GM23338 (cell line): ENCODE measurements at places on chromosomes 6 and 20.
A peak's percentile ranks its signal among the peaks of the same experiment; 100 is the strongest.

GRCh38 chr6:118546164-118546879, 1.8 kb upstream of the PLN start:
- DNase-seq: no peak
- no peaks in the 10 kb centered on the region for H3K36me3 ChIP-seq
- no peak overlapping the region for H3K4me3 ChIP-seq
- H3K27me3 ChIP-seq: no peaks in the 10 kb centered on the region
- H3K27ac ChIP-seq: no peak overlapping the region

- 0 out of 2 replicates have a peak, but pooled peaks cover 15% of the 10 kb centered on the region for H3K4me1 ChIP-seq
- H3K36me3 ChIP-seq: no peaks in the 10 kb centered on the region; the same call in 1 of the 2 replicates
- no peak for DNase-seq
- no peak overlapping the region for H3K4me3 ChIP-seq
- no peaks in the 10 kb centered on the region for H3K27me3 ChIP-seq
- no peak overlapping the region for H3K27ac ChIP-seq
Measured at GRCh38 chr6:119713903-119714302, 364.3 kb upstream of the MAN1A1 start.

GRCh38 chr6:3423439-3424184, 33.2 kb downstream of the SLC22A23 start:
- DNase-seq: peak; percentile 70
- peak overlapping the region; percentile 81 for H3K27ac ChIP-seq
- no peaks in the 10 kb centered on the region for H3K27me3 ChIP-seq
- peak overlapping the region; percentile 28 for H3K4me3 ChIP-seq
- H3K4me1 ChIP-seq: peaks cover 90% of the 10 kb centered on the region

DNA sequence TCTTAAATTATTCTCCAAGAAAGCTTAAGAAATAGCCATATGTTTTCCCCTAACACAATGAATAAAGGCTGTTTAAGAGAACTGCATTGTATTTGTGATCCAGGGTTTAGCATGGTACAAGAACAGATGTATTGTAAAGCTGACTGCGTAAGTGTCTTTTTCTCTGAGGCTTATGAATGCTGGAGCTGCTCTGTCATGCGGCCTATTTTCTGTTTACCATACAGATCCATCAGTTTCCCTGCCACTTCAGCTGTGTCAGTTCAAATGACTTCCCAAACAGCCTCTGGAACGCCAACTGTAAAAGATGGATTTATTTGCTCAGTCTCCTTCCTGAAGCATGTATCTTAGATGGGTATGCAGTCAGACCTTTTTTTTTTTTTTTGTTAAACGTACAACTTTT, 419.3 kb upstream of the HS3ST5 start:
- no peaks in the 10 kb centered on the region for H3K36me3 ChIP-seq
- H3K27ac ChIP-seq: no peak overlapping the region
- no peak for DNase-seq
- H3K4me3 ChIP-seq: no peak overlapping the region

DNA sequence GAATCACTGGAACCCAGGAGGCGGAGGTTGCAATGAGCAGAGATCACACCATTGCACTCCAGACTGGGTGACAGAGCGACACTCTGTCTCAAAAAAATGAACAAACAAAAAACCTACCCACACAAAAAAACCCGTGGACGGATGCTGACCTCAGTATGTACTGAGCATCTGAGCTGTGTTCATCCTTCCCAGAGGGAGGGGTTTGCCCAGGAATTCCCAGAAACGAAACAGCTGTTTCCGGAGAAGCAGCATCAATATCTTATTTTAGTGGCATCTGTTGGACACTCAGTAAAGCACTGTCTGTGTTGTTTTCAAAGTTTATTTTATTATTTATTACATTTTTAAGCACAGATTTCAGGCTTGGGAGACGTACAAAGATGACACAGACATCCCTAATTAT, 18.7 kb downstream of the NANP start:
- no peaks in the 10 kb centered on the region for H3K4me1 ChIP-seq
- DNase-seq: no peak
- H3K36me3 ChIP-seq: no peaks in the 10 kb centered on the region
- H3K27me3 ChIP-seq: no peaks in the 10 kb centered on the region
- no peak overlapping the region for H3K27ac ChIP-seq

DNA sequence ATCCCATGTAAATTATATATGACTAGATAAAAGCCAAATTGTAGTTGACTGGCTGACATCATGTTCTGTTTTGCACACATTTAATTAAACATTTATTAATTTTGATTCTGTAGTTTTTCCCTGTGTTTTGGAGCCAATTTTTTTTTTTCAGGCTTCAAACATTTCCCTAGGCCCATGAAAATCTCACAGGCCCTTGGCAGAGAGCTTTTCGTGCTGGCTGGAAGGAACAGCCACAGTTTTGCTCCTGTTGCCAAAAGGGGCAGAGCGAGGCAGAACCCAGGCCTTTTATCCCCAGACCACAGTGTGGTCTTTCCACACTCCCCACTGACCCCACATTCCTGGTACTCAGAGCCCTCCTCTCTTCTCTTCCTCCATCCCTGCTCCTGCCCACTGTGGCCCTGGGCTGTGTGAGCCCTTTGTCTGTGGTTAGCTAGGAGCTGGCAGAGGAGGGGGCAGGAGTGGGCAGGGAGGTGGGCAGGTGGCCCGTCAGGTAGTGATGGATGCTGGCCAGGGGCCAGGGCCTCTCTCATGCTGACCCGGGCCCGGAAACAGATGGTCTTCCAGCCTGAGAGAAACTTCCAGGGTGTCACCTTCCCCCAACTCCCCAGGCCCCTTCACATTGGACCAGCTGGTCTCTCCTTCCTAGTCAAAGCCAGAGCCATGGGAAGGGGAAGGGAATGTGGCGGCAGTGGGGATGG, 19.4 kb upstream of the CCM2L start:
- H3K4me1 ChIP-seq: peaks cover 7% of the 10 kb centered on the region; the same call in 1 of the 2 replicates
- H3K4me3 ChIP-seq: no peak overlapping the region
- peaks cover 31% of the 10 kb centered on the region for H3K27me3 ChIP-seq
- DNase-seq: no peak
- no peaks in the 10 kb centered on the region for H3K36me3 ChIP-seq

GRCh38 chr20:17431621-17432364, 99.4 kb downstream of the BFSP1 start:
- H3K27ac ChIP-seq: no peak overlapping the region
- no peaks in the 10 kb centered on the region for H3K27me3 ChIP-seq
- no peaks in the 10 kb centered on the region for H3K36me3 ChIP-seq
- H3K4me3 ChIP-seq: no peak overlapping the region
- 0 out of 2 replicates have a peak, but pooled peaks cover 7% of the 10 kb centered on the region for H3K4me1 ChIP-seq

GRCh38 chr6:160881148-160881808, 110.3 kb upstream of the MAP3K4 start:
- no peak overlapping the region for H3K4me3 ChIP-seq
- DNase-seq: no peak
- no peaks in the 10 kb centered on the region for H3K27me3 ChIP-seq
- H3K4me1 ChIP-seq: peaks cover 56% of the 10 kb centered on the region

DNA sequence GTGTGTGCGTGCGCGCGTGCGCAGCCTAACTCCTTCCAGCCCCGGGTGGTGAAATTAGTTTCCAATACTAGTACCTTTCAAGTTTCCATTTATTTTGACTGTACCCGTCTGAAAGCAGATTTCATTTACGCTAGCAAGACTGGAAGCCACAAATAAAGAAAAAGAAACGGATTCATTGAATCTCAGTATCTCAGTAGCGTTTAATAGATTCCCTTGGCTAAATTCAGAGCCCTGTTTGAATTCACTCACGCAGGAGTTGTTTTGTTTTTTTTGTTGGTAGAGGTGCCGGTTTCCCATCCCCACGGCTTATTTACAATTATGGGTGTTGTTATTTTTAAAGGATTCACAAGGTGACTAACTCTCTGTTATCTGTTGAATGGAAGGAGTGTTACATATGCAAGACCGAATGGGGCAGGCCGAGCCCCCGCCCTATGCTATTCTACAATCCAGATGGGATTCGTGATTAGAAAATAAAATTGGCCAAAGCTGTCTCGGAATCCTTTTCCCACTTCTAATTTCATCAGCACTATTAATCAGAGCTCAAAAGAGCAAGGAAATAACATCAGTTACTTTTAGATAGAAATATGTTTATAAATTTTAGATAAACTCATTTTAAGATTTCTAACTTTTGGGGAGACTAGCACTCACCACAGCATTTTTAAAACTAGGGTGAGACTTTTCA, 2.3 kb upstream of the INSM1 start:
- H3K36me3 ChIP-seq: no peaks in the 10 kb centered on the region
- no peak overlapping the region for H3K27ac ChIP-seq
- H3K27me3 ChIP-seq: peaks cover 92% of the 10 kb centered on the region
- peak overlapping the region; percentile 61 for H3K4me3 ChIP-seq
- H3K4me1 ChIP-seq: peaks cover 40% of the 10 kb centered on the region

- H3K4me1 ChIP-seq: no peaks in the 10 kb centered on the region
- no peak overlapping the region for H3K4me3 ChIP-seq
- no peaks in the 10 kb centered on the region for H3K27me3 ChIP-seq
Measured at GRCh38 chr6:151523034-151523433, 29.2 kb downstream of the CCDC170 start.

- H3K27me3 ChIP-seq: no peaks in the 10 kb centered on the region
- H3K4me1 ChIP-seq: no peaks in the 10 kb centered on the region; the same call in 1 of the 2 replicates
- peak; percentile 32 for DNase-seq
- H3K27ac ChIP-seq: no peak overlapping the region
Measured at GRCh38 chr6:169959136-169960002, 207.9 kb downstream of the ERMARD start.
